ENCODE measurements at places on chromosomes 2 and 18.
A peak's percentile ranks its signal among the peaks of the same experiment; 100 is the strongest.

- no peak for DNase-seq
These were observed 67.2 kb upstream of the FRZB start for GRCh38 chr2:182933629-182934028.

DNA sequence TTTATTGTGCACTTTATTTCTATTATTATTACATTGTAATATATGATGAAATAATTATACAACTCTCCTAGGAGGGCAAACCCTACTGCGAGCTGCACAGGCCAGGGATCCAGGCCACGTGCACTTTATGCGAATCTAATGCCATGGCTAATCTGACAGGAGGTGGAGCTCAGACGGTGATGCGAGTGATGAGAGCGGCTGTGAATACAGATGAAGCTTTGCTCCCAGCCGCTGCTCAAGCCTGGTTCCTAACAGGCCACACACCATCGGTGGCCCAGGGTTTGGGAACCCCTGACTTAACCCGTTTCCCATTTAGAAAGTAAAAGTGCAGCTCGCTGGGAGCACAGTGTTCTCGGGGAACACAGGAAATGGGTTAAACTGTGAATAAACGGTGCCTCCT is 40.8 kb upstream of the RAB6D start:
- no peak for DNase-seq

GRCh38 chr2:233602076-233602475 is 15.4 kb upstream of the UGT1A8 start:
- DNase-seq: no peak

- no peak for DNase-seq
These were observed 31.8 kb downstream of the METAP1D start for GRCh38 chr2:172031536-172031935.

DNA sequence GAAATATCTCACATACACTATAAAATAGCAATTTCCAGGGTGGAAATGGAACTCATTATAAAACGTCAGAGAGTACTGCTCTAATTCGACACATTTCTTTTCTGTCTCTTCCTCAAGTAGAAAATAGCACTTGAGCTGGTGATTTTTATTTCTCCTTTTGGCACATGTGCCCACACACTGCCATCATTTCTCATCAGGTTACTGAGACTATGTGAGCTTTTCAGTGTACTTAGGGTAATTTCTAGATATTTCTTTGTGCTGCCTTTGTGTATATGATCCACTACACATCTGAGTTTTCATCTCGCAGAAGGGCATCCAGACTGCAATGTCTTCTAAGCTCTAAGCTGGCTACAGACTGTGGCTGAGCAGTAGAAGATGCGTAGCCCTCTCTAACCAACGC is 62.1 kb upstream of the PGAP1 start:
- no peak for DNase-seq

DNA sequence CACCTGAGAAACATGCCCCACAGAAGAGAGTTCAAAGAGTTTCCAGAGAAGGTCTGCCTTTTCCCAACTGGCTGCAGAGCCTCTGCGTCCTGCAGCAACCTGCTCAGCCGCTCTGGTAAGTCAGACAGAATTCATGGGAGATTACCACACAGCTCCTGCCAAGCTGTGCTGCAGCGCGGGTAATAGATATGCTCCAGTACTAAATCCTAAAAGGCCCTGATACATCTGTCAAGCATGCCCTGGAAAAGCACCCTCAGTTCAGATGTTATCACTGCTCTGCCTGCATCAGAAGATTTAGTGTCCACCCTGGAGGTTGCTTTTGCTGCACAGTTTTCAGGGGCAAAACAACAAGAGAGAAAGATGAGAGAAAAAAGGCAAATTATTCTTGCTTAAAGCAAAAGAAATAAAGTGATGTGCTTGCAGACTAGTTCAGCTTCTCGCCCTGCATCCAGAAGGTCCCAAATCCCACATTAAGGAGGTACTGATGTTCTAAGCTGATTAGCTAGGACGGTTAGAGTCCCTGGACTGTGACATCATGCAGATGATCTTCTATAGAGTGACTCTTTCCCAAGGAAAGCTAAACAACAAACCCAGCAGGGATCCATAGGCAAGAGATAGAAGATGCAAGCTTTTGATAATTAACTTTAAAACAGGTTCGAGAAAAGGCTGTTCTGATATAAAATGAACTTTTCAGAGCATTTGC is 488.6 kb downstream of the BCL11A start:
- DNase-seq: no peak

DNA sequence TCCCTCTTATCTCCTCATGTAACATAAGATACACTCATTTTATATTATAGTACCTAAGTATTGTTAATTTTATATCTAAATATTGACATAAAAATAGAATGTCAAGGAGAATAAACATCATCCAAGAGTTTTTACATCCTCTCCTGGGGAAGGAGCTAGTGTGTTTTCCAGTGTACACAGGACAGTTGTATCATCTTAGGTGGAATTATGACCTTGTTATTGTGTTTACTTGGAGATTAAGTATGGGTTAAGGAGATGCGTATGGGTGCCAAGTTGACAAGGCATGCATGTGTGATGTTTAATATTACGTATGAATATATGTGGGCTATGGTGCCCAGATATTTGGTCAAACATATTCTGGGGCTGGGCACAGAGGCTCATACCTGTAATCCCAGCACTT is 11.2 kb upstream of the DDX1 start:
- DNase-seq: no peak

GRCh38 chr2:138094031-138094430 is 129.8 kb downstream of the HNMT start:
- no peak for DNase-seq

GRCh38 chr18:61882296-61883004 is 10.4 kb downstream of the RNF152 start:
- DNase-seq: no peak

GRCh38 chr18:47247416-47248114 is 3.9 kb downstream of the SKOR2 start:
- no peak for DNase-seq

DNA sequence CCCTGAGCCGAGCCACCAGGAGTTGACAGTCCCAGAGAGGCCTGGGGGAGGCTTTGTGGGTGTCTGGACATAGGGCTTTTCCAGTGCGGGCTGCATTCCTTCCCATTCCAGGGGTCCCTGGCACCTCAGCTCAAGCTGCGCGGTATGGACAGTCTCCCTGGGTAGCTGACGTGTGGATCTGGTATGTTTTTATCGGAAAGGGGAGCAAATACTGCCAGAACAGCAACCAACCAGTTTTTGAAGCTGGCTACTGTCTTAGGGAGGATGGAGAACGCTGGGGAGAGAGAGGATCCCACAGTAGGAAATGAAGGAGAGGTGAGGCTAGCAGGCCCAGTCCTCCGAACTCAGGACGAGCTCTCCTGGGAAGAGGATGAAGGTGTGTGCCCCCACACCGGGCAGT is 103.8 kb upstream of the APCDD1 start:
- DNase-seq: no peak

DNA sequence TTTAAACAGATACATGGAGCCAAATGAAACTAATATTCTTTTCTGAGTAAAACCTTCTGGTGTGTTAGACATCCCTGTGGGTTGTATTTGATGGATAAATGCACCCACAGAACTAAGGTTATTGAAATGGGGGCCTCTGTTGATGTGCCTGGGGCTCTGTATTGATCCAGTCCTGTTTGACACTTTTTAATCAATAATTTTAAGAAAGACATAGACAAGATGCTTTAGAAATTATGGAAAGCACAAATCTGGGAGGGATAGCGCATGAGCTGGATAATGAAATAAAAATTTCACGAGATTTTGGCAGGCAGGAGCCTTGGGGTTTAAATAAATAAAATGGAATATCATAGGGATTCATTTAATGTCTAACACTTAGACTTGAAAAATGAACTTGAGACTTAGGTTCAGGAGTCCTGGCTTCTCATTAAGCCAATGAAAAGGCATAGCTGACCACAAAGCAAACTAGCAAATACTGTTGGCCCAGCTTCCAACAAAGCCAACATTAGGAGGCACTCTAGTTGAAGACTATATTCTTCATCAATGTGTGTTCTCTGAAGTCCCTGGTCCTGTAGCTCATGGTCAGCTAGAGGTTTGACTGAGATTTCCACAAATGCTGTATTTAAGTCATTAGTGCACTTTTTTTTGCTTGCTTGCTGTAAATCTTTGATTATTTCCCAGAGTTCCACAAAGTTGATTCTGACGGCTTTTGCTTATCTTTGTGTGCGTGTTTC is 64.2 kb upstream of the SH3RF3 start:
- DNase-seq: no peak

DNA sequence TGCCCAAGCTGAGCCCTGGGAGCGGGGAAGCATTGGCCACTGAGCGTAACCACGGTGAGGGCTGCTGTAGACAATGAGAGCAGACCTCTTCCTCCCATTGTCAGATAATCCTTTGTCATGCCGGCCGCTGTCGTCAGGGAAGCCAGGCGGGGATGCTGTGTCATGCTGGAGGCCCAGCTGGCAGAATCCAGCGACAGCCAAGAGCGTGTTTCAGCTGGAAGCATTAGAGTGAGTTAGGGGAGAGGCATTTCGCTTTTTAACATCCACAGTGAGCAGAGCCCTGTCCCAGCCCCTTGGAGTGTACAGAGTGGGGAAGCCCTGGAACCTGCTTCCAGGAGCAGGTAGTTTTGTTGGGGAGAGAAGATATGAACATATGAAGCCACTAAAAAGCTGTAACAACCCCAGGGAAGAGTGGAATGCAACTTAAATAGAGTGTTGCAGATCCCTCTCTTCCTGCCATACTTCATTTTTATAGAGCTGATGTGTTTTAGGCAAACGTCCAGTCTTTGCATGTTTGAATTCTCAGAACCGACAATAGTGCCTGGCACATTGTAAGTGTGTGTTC is 7.0 kb downstream of the CTIF start:
- DNase-seq: peak; percentile 76

DNA sequence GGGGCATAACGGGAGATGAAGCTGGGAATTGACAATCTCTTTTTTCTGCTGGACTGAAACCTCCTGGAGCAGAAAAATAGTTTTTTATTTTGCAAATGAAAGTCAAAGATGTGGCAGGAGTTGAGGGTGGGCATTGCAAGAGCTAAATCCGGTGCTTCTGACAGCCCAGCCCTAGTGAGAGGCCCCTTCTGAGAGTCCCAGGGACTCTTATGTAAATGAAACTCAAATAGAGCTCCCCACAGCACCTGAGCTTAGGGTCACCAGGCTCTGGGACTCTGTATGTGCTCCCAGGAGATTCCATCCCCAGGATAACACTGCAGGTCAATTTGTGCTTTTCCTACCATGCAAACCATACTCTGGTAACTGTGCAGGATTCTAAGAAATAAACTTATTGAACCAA is 192.8 kb downstream of the ANKRD30B start:
- no peak for DNase-seq

DNA sequence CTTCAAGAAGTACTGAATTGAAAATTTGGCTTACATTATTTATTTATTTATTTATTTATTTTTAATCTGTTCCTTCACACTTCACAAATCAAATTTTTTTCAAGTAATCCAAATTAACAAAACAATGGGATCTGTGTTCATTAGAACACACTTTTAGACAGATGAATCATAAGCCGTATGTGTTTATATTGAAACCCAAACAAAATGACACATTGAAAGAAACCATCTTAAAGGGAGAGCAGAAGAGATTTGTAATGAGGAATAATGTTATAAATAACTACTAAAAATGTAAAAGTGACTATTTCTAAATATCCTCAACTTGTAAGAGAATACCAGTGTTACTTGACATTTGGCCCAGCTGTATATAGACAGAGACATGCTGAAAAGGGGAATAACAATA is 991.0 kb upstream of the CHAC2 start:
- no peak for DNase-seq

DNA sequence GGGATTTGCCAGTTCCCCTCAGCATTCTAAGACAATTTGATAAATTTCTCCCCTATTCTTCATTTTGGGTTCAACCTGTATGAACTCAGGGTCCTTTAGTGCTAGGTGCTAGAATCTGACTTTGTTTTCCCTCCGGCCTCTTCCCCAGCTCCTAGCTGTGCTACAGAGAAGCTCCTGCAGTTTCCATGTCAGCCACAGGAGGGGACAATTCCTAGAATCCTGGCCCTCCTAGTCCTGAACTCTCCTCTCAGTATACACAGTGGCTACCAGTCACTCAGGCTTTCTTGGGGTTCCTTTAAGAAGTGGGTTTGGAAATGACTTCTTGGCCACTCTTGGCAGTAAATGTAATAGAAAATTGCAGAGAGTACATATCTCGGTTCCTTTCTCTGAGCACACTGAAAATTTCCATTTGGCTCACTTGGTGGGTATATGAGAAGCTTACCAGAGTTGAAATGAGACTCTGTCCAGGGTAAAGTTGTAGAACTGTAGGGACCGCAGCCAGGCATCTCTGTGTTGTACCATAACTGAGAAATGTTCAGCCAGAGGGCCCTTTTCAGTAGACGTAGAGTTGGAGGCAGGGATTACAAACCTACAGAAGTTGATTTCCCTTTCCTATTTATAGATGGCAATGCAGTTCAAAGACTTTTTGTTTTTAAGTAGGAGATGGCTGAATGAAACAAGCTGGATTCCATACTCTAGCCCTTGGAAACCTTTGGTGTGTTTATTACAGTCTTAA is 5.0 kb upstream of the CHST10 start:
- peak; percentile 7 for DNase-seq

GRCh38 chr2:240777456-240778212 is 42.4 kb downstream of the KIF1A start:
- DNase-seq: no peak

DNA sequence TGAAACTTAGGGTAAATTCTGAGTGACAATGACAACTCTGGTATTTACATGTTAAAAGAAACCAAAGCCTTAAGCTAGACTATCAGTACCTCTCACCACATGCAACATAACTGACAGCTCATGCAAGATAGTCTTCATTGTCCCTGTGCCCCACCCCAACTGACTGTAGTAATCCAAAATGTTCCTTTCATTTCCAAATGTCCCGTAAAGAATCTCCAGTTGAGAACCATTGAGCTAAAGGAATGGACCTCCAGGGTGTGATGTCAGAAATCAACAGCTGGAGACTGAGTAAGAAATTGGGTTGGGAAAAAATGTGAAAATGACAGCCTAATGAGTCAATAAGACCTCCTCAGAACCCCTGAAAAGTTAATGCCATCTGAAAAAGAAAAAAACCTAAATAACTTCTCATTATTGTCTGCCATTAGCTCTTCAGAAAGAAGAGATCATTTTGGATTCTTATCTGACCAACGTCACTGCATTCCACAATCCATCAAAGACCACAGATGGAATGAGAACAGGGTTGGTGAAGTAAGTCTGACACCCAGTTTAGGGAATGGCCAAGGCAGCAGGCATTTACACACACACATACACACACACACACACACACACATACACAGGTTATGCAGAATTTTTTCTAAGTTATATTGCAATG is 51.7 kb upstream of the ACVR2A start:
- no peak for DNase-seq

Data from HL-60 (cell line).